ENCODE measurements at places on chromosomes 7 and 10.
A peak's percentile ranks its signal among the peaks of the same experiment; 100 is the strongest.

DNA sequence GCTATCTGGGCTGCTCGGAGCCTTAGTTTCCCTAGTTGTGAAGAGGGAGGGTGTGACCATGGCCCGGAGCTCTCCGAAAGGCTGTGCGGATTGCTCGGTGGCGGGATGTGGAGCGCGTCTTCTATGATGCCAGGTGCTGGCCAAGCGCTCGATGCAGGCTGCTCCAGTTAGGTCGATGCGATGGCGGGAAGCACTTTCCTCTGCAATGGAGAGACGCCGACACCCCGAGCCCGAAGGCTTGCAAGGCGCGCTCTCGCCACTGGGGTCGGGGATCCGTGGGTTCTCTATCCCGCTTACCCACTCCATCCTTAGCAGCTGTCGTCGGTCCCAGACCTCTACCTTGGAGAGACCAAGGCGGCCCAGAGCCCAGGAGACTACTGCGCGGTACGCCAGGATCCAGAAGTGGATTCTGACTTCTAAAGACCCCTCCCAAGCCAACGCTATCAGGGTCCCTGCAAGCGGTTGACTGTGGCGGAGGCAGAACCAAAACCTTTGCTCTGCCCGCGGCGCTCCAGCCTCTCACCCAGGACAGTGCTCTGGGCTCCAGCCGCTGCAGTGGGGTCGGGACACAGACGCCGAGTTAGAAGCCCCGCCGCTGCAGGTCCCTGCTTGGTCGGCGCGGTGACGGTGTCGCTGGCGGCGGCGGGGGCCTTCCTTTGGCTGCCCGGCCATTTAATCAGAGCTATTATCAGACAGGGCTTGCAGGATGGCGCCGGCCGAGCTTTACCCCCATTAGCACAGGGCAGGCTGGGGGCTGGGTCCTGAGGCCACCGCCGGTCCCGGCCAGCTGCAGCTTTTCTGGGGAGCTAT is 7.8 kb upstream of the TBX20 start:
- DNase-seq: no peak

GRCh38 chr7:123770378-123770777 is 21.6 kb upstream of the WASL start:
- DNase-seq: no peak

DNA sequence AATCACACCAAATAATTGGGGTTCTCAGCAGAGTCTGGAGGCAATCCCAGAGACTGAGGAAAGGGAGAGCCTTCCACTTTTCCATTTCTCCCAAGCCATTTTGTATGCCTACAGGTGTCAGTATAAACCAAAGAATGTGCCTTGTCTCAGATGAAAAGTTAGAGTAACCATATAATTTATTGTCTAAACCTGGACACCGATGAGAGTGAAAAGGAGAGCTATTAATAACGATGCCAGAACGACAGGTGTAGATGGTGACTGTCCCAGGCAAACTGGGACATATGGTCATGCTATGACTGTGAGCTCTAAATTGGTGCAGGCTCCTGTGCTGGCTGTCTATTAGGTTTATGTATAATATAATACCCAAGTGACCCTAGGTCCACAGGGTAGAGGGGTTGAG is 219.6 kb downstream of the ARHGAP12 start:
- peak; percentile 4 for DNase-seq

- DNase-seq: no peak
Measured at GRCh38 chr10:123634221-123634620, 31.9 kb upstream of the GPR26 start.

- DNase-seq: no peak
Measured at GRCh38 chr10:17850501-17850900, 41.4 kb downstream of the MRC1 start.

DNA sequence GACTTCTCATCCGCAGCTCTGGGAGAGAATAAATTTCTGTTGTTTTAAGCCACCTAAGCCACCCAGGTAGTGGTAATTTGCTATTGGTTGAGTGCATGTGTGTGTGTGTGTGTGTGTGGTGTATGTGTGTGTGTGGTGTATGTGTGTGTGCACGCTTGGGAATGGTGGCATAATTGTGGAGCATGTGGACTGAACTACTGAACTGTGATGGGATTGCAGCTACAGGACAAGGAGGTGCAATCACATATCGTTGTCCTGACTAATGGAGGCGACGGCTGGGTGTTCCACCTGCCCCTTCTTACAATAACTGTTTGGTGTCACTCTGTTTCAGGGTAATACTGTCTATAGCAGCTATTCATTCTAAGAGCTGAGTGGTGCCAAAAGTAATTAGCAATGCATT is 448.7 kb upstream of the PFKP start:
- no peak for DNase-seq

DNA sequence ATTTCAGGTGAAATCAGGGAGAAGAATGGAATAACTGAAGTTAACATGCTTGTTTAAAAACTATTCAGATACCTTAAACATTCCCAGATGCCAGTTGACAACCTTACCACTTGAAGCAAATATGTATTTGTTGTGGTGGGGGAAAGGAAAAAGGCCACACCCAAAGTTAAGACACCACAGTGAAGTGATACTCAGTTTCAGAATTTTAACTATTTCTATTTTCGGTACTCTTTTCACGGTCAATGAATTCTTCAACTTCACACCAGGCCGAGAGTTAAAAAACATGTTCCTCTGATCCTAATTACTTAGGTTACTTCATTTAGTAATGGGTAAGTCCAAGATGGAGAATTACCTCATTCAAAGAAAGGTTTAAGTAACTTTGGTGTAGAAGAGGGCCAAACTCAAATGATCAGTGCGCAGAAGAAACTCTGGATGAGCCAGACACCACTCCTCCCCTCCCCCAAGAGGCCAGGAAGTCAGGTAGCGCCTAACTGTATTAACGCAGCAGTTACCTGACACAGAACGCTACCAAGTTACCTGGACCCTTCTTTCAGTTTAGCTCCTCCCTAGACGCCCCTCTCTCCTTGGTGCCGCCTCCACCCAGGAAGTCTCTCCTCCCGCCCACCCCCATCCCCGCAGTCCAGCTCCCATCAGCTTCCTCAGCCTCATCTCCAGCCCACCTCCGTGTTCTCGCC is 700 bp downstream of the MTPN start:
- DNase-seq: no peak

DNA sequence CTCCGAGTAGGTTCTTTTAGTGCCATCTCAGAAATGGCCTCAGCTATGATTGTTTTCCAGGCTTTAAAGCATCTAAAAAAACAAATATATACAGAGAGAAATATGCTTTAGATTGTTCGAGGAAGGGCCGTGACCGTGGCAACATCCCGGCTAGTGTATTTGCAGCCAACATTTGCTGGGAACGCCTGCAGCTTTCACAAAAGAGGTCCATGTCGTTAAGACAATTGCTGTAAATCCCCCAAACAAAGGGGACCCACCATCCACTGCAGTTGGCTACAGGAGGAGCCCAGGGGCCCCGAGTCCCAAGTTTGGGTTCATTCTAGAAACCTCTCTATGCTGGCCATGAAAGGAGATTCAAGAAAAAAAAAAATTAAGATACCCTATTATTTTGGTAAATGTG is 152.8 kb upstream of the TCF7L2 start:
- no peak for DNase-seq

GRCh38 chr7:51456431-51457060 is 139.9 kb upstream of the COBL start:
- DNase-seq: no peak

GRCh38 chr10:96960872-96961271 is 128.8 kb downstream of the LCOR start:
- DNase-seq: no peak

- DNase-seq: no peak
Measured at GRCh38 chr7:69422574-69422985, 175.7 kb upstream of the AUTS2 start.

GRCh38 chr7:150965273-150965830 is 12.8 kb downstream of the KCNH2 start:
- DNase-seq: no peak

- peak; percentile 76 for DNase-seq
Measured at GRCh38 chr10:68550747-68551411, 9.3 kb upstream of the TET1 start.

DNA sequence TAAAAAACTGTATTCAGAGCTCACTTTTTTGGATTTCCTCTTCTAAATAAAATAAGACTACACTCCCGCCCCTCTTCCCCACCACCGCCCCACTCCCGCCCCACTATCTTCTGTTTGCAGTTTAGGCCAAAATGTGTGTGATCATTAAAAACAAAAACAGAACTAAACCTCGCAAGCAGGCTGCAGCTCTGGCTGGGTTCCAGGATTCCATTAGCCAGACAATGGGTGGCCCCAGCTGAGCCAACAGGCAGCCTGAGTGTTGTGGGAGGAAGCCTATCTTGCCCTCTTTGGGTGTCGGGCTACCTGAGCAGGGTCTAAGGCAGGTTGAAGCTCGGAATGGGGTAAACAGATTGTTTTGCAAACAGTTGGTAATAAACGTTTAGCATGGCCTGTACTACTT is 41.7 kb downstream of the ARL4A start:
- no peak for DNase-seq

DNA sequence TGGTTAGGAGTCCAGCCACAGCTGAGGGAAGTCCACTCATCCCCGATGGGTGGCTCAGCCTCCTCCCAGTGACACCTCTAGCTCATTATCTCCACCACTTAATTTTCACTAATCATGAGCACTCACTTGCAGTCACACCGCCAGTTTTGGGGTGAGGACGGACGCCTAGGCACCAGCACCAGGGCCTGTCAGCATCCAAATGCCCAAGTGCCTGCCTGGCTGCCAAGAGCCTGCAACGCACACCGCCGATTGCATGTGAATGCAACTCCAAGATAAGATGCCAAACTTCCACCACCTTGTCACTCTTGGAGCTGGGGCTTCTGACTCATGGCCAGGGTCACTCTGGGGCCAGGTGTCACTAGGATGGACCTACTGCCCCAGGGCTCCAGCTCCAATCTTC is 24.4 kb upstream of the SMARCD3 start:
- no peak for DNase-seq

GRCh38 chr7:99042957-99043356 is 101.0 kb downstream of the SMURF1 start:
- no peak for DNase-seq

GRCh38 chr7:122412441-122412840 is 107.9 kb upstream of the FEZF1 start:
- no peak for DNase-seq

DNA sequence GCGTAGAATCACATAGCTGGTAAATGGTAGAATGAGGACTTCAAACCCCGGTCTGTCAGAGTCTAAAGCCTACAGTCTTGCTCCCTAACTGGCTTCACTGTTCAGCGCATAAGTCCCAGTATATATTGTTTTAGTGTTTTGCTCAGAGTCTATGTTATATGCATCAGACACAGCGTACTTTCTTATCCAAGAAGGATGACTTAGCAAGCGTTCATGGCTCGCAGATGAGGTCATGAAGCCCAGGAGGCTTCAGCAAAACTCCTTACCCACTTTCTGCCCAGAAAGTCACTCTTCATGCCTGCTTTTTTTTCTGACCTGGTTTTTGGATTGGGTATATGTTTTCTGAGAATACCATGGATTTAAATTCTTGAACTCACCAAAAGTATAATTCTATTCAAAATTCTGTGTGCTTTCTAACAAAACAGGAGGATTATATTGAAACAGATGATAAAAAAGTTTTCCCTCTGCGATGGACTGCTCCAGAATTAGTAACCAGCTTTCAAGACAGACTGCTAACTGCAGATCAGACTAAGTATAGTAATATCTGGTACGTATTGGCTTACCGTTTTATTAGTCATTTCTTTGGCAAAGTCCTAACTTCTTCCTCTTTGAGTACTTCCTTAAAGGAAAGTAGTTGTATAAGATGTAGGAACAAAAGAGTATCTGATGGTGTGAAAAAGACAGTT is 24.6 kb upstream of the BHLHA15 start:
- no peak for DNase-seq

- no peak for DNase-seq
Measured at GRCh38 chr7:11177793-11178192, 204.1 kb downstream of the PHF14 start.

GRCh38 chr10:5975641-5976473 is 1.5 kb downstream of the IL15RA start:
- no peak for DNase-seq

DNA sequence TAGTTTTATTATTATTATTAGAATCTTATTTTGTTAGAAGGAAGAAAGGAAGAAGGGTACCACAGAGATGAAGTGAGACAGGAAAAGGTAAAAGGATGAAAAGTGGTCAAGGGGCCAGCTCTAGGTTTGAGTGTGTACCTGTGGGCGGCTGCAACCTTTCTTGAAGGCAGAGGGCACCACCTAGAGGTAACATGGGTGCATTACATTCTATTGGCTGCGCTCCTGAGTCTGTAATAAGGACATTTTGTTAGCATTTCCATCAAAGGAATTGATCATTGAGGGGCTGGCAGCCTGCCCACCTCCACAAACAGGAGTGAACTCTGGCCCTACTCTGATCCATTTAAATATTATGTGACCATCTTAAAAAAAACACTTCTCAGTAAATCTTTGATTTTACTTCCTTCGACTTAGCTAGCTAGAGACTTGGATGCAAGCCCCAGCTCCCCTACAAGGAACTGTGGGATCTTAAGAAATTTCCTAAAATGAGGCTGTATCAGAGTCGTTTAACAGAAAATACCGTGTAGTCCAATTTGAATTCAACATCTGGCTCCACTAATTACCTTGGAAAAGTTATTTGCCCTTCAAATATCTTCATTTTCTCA is 610.4 kb downstream of the IPMK start:
- DNase-seq: peak; percentile 48

DNA sequence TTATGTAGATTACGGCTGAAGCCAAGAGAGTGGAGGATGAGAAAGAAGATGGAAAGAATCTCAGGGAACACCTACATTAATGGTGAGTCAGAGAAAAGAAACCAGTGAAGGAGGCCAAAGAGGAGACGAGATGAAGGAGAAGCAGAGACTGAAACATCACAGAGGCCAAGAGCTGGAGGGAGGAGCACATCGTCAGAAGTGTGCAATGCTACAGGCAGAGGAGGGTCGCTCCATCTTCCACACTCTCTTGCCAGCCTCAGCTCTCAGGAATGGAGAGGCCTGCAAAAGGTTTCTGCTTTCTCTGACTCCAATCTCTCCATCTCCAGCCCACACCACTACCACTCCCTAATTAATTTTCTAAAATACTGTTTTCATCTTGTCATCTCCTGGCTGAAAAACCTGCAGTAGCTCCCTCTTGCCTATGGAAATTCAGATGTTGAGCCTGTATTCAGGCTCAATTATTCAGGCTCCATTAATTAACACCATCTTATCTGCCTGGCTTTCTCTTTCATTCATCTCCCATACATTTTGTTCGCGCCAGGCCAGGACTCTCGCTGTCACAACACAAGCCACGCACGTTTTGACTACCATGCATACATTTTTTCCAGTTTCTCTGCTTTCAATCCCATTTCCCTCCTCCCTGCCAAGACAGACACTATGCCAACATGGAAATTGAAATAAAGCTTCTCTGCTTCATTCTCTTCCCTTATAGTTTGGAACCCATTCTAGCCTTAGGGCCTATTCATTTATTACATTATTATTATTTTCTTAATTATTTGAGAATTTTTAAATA is 165.8 kb downstream of the INHBA start:
- no peak for DNase-seq
